ENCODE measurements at places on chromosomes 6 and 20. TPM values are rescaled to one million over a fixed set of nuclear protein-coding genes. Genes with fewer than 3 reads are reported as not detected.

HLA-DQA2 gene
- 6.4 TPM for total RNA-seq

SOX18 gene
- total RNA-seq = 56.7 TPM

C6orf163 gene
- total RNA-seq = 4.2 TPM

REM1 gene
- 2.5 TPM for total RNA-seq

ITPA gene
- 59.7 TPM for total RNA-seq

VGLL2 gene
- not detected for total RNA-seq

SSTR4 gene
- not detected for total RNA-seq

SPDEF gene
- 0.19 TPM for total RNA-seq

SIRPD gene
- total RNA-seq = 0.35 TPM

GSTA3 gene
- total RNA-seq = not detected

TRIM40 gene
- total RNA-seq = not detected

CDK19 gene
- 20.4 TPM for total RNA-seq

GRCh38 chr6:44076356-44077213, 50.7 kb downstream of the MRPL14 start:
- peak; percentile 71 for DNase-seq

DNA sequence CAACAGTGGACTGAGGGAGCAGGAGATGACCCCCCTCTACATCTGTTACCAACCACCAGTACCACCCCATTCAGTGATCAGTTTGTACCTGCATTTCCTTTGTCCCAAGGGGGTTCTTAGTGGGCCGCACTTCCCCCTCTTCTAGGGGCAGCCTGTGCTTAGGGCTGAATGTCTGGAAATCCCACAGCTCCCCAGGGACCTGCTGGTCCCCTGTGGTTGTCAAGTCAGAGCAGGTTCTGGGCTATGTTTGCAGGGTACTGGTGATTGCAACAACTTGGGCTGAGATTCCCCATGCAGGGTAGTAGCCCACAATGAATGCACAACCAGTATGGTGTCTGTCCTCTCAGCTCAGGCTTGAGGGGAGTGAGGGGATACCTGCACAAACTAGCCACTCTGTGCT, 39.7 kb upstream of the COL10A1 start:
- DNase-seq = no peak

- DNase-seq = no peak
Observed at GRCh38 chr20:11924923-11925322, 7.2 kb downstream of the BTBD3 start.

DNA sequence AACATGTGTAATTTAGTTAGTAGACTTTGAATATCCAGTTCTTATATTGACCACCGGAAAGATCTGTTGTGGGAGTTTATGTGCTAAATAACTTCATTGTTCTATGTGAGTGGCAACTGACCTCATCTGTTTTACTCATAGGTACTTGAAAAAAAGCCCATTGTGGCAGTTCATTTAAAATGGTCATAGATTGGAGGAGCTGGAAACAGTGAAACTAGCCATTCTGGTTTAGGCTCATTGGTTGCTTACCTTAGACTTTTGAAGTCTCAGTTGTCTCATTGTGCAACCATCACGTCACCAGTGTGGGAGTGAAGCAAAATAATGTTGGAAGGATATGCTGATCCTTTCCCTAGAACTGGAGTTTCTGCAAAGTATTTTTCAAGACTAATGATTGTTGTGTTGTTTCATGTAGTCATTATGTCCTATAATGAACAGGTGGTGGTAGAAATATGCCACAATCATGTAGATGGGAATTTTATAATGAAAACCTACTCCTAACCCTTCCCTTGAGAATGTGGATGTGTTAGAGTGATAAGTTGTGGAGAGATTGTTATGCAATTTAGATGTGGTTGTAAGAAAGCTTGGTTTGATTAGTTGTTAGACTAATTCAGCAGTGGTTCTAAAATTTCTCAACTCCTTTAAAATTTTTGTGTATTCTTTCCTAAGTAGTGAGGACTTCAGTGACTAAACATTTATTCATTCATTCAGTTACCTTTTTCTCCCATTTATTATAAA, 18.3 kb downstream of the DSP start:
- DNase-seq = no peak

DNA sequence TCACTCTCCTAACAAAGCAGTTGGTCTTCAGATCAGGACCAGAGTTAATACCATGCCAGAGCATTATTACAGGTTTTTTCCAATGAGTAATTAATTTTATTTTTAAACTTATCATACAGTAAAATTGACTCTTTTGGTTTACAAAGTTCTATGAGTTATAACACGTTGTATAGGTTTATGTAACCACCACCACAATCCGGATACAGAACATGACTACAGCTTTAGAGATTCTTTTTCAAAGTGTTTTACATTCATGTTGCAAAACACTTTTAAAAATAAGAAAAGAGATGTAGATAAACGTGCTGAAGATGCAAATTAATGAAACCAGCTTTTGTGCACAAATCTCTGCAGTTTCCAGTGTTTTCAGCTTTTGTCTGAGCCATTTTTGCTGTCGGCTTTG, 1.5 kb upstream of the TPBG start:
- no peak for DNase-seq

- DNase-seq = no peak
Observed at GRCh38 chr6:63441266-63441956, 121.6 kb upstream of the LGSN start.

DNA sequence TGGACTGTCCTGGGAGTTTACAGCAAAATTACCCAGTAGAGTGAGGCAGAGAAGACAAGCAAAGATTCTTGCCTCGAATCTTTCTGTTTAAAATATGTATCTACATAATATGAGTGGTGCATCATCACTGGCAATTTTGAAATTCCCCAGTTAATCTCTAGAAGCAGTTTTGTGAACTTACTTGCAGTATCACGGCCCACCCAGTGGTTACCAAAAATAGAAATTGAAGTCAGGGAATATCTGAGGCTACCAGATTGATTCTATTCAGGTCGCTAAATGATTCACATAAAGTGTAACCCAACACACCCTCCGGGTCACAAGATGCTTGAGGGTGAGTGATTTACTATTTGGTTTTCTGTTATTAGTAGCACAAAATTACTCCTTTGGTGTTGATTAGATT, 111.9 kb downstream of the PPP1R14C start:
- DNase-seq = no peak

DNA sequence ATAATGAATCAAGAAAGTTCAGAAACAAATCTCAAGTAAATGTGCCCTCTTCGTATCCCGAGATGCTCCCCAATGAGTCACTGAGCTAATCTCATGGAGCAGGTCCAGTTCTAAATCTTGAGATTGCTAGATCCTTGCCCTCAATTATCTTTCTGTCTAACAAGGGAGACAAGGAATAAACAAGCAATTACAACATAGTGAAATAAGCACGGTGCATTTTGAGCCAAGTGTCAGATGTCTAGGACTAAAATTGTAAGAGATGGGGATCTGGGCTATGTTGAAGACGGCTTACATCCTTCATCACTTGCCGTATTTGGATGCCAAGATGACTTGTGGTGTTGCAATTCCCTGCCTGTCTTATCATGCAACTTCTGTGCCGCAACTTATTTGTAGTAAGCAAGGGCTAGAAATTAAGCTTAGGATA, 56.5 kb upstream of the ADGRF1 start:
- DNase-seq = no peak

DNA sequence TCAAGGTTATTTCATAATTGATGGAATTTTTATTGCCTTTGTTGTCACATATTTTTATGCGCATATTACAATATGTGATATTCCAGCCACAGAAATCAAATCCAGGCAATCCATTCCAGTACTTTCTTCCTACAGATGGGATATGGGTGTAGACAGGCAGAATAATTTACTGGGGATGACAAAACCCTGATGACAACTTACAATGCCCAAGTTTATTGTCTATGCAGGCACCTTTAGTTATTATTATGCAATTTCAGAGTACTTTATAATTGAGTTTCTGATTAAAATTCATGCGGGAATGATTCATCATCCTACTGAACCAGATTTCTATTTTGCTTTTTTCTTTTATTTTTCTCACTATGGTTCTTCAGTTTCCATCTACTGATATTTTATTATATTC, 358.7 kb downstream of the LMBRD1 start:
- no peak for DNase-seq

DNA sequence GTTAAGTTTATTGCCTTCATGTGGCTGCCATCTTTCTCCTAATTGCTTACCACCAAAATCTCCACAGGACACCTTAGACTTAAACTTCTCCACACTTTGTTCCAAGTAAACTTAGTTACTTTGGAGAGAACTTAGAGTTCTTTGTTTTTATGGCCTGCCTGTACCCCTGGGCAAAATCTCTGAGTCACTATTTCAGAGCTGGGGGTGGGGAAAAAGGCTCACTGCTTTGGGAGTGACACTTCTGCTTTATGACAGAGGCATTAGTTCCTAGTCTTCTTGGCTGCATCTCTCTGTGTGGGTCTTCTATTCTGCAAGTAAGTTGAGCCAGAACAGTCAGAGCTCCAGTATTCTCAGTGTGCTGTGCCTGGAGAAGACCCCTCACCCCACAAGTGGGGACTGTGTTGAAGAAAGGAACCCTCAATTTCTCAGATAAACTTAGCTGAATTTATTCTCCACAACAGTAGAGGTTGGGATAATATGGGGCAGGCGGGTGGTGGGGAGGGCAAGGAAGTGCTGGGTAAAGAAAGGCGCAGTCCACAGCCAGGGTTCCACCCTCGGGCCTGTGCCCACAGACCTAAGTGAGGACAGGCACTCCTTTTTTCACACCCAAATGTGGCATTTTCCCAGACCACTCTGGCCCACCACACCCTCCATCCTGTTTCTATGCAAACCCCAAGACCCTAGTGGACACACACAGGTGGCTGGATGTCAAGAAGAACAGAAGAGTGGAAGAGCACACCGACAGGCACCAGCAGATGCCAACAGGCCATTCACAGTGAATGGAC, 636.6 kb upstream of the MAN1A1 start:
- no peak for DNase-seq

DNA sequence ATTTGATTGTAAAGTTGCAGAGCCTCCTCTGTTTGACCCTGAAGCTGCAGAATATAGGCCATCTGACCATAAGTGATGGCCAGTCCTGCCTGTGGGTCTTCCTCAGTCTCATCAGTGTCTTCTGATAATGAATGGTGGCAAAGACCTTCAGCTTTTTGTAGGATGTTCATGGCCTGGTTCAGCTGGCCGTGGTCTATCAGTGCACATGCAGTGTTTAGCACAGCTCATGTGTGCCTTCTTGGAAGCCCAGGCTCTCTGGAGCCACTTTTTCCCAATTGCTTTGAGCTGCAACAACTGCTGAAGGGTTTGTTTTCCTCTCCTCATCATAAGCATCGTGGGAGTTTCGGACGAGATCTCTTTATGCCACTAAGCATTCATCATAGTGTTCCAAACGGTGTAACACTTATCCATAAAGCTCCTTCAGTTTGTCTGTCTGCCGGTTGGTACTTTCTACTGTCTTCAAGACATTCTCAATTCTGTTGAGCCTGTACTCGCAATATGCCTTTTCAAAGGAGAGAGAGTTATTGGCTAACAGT, 70.1 kb upstream of the TULP4 start:
- no peak for DNase-seq

DNA sequence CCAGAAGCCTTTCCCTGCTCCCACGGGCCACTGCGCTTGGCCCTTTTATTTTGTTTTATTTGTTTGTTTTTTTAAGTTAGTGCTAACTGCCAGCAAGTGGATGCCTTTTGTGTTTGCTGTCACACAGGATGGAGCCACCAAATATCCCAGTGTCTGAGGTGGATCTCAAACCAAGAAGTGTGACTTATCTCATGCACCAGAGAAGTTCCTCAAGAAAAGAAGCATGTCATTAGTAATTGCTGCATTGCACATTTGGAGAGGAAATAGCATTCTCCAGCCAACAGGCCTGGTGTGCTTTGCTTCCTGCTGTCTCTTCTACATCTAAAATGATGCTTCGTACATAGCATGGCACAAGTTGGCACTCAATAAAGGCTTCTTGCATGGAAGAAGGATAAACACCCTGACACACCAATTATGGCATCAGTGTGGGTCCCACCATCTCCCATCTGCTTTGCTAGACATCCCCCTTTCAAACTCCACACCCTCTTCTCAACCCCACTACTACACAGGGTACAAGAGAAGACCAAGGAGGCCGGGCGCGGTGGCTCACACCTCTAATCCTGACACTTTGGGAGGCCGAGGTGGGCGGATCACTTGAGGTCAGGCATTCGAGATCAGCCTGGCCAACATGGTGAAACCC, 1.9 kb upstream of the ATP9A start:
- DNase-seq = no peak

DNA sequence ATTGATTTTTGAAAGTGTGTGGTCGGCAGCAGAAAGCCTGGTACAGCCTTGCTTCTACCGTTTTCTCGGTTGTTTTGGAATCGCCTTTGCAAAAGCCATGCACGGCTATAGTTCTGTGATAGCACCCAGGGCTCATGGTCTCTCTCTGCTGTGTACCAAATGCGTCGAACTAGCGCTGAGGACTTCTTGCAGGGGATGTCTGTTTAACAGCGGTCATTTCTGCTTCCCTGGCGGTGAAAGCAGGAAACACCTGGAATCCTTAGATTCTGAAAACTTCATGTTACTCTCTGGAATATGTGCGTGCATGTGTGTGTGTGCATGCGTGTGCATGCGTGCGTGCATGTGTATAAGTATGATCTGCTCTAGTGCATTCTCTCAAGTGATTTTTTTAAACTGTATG, 26.1 kb upstream of the GCNT2 start:
- DNase-seq = no peak

DNA sequence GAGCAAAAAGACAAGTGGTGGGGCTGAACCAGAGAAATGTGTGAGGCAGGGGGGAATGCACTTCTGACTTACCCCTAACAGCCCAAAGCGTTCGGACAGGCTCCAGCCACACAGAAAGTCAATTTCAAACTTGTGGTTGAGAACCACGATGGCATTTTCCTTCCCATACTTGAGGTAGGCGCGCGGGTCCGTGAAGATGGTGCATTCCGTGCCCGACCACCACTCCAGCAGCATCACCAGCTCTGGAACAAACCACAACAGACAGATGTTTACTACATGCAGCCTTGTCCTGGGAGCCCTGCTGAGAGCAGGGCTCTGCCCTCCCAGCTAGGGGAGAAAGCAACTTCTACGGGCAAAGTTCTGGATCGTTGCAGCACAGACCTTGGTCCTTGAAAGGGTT, 107.7 kb downstream of the AGPAT4 start:
- DNase-seq = peak; percentile 10

DNA sequence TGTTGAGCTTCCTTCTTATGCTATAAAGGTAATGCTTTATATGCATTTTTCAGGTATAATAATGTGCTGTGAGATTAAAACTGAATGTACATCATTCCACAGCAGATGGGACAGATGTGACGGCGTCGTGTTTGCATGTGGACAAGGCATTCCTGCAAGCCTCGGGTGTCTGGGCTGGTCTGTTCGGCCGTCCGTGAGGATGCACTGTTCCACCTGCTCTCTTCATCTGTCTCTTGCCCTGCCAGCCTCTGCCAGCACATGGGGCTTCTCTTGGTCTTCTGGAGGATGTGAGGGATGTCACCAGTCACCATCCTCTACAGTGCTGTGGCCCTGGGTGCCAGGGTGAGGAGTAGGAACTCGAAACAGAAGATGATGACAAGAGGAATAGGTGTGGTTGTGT, 223.2 kb downstream of the ERMARD start:
- DNase-seq = no peak

GRCh38 chr6:135703621-135704020, 147.9 kb upstream of the PDE7B start:
- no peak for DNase-seq

GRCh38 chr20:18722371-18722770, 91.2 kb upstream of the SCP2D1 start:
- DNase-seq = no peak
